Stomach (tissue), 19 donors: ENCODE measurements at places on chromosomes 5 and 9. TPM values are rescaled to one million over a fixed set of nuclear protein-coding genes. Genes with fewer than 3 reads are reported as not detected.

IFNA1 gene
- not detected for total RNA-seq

SEMA5A gene
- total RNA-seq: 1.2 TPM

GRCh38 chr9:88387036-88387551 is 1.1 kb upstream of the SPIN1 start:
- peaks cover 5% of the 10 kb centered on the region for H3K4me1 ChIP-seq
- no peaks in the 10 kb centered on the region for H3K27me3 ChIP-seq

GRCh38 chr5:72355706-72356299 is 35.6 kb downstream of the PTCD2 start:
- no peaks in the 10 kb centered on the region for H3K4me1 ChIP-seq
- no peaks in the 10 kb centered on the region for H3K27me3 ChIP-seq
- H3K4me3 ChIP-seq: no peak overlapping the region

GRCh38 chr9:11323457-11323856 is 710.7 kb upstream of the PTPRD start:
- no peak for DNase-seq
- no peaks in the 10 kb centered on the region for H3K4me1 ChIP-seq
- H3K27ac ChIP-seq: no peak overlapping the region
- H3K36me3 ChIP-seq: no peaks in the 10 kb centered on the region
- no peak overlapping the region for H3K4me3 ChIP-seq

DNA sequence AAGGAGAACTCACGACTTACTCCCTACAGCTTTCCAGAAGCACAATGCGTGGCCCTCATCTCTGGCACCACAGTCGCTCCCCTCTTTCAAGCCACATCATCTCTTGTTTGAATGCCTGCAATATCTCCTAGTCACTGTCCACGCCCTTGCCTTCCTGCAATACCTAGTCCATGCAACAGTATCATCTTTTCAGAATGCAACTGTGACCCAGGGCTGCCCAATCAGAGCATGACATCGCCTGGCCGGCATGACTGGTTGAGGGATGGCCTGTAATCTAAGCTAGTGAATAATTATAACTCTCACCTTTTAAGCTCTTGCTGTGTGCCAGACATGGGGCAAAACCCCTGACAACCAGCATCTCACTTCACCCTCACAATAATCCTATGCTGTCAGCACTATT is 52.5 kb upstream of the CPEB4 start:
- H3K27me3 ChIP-seq: no peaks in the 10 kb centered on the region
- DNase-seq: no peak
- H3K4me1 ChIP-seq: no peaks in the 10 kb centered on the region
- H3K27ac ChIP-seq: peak overlapping the region; percentile 53
- H3K4me3 ChIP-seq: no peak overlapping the region

DNA sequence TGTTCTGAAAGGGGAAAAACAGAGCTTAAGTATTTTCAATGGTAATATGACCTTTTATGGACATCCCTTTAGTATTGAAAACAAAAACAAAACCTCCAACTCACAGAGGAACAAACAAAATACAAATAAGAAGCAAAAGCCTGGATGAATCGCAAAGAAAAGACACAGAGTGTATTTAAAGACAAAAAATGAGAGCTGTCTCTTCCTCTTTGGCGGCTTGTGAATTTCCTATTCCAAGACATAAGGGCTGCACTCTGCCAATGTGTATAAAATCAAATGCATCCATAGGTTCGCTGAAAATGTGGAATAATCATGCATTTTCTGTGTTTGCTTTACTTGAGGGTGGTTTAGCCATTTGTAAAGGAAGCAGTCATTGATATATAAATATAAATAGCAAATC is 739.3 kb upstream of the ZNF608 start:
- H3K36me3 ChIP-seq: no peaks in the 10 kb centered on the region
- peak overlapping the region; percentile 90 for H3K27ac ChIP-seq
- DNase-seq: peak; percentile 9
- peaks cover 17% of the 10 kb centered on the region for H3K4me1 ChIP-seq
- H3K4me3 ChIP-seq: no peak overlapping the region

- H3K4me3 ChIP-seq: no peak overlapping the region
- DNase-seq: no peak
- H3K36me3 ChIP-seq: no peaks in the 10 kb centered on the region
- H3K27me3 ChIP-seq: no peaks in the 10 kb centered on the region
Measured at GRCh38 chr5:174291162-174291561, 245.7 kb downstream of the NSG2 start.

DNA sequence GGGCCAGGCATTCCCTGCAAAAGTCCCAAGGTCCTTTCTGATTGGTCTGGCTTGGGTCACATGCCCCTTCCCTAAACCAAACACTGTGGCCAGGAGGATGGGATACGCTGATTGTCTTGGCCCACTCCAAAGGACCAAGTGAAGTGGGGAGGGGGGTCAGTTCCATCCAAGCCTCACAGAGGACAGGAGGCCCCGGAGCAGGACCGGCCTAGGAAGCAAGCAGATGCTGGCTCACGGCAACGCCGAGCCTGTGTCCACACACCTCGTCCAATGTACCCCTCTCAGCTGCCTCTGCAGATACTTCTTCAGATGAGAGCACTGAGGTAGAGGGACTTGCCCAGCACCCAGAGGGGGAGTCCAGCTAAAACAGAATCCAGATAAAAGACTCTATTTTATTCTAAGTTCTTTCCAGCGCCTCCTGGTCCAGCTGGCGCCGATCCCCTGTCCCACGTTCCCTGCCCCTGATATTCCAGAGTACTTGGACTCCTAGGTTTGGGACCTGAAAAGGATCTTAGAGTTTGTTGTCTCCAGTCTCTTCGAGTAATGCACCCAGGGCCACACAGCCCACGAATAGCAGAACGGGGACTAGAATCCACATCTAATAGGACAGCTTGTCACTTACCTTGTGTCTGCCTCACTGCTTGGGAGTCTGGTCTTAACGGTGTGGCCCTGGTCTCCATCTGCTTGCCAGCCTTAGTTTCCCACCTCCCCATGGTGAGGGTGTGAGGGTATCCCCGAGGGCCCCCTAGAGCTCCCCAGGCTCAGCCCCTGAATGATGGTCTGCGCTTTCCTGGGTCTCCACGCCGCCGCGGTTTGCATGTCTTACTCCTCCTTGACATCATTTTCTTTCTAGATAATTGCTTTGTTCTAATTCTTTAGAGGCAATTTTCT is 72.4 kb upstream of the UNC5A start:
- peak; percentile 20 for DNase-seq
- no peak overlapping the region for H3K4me3 ChIP-seq
- H3K27me3 ChIP-seq: peaks cover 100% of the 10 kb centered on the region
- H3K36me3 ChIP-seq: no peaks in the 10 kb centered on the region

GRCh38 chr5:68182534-68182933 is 33.0 kb upstream of the PIK3R1 start:
- H3K27me3 ChIP-seq: no peaks in the 10 kb centered on the region
- no peak overlapping the region for H3K27ac ChIP-seq
- H3K4me1 ChIP-seq: peaks cover 11% of the 10 kb centered on the region
- no peak overlapping the region for H3K4me3 ChIP-seq
- H3K36me3 ChIP-seq: no peaks in the 10 kb centered on the region

DNA sequence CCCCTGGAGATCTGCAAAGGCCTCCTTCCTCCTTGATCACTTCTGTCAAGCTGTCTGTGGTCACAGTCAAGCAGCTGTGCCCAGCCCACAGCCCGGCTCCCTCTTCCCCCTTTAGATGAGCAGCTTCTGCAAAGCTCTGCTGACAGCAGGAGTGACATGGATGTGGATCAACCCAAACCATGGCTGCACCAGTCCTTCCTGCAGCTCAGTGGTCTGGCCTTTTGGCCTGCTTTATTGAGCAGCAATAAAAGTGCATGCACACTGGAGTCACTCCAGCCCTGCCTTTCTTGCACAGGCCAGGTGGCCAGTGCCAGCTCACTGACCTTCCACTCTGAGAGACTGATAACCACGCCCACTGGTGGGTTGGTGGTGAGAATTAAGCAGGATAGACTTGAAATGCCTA is 91.3 kb upstream of the OTULINL start:
- no peak overlapping the region for H3K27ac ChIP-seq
- DNase-seq: no peak
- peaks cover 99% of the 10 kb centered on the region for H3K36me3 ChIP-seq
- peaks cover 10% of the 10 kb centered on the region for H3K4me1 ChIP-seq

DNA sequence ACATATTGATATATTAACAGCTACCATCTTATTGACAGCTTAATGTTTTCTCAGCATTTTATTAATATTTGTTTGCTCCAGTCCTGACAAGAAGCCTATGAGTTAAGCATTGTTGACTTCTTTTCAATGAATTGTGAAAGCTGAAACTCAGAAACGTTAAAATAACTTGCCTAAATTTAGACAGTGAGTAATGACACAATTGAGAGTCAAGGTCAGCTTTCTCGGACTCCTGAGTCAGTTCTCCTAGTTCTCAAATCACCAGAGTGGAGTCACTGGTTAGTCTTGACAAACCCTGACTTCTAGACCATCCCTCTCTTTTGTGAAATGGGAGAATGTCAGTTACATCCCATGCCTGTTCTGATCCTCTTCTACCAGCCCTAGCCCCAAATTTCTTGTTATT is 222.7 kb upstream of the ACO1 start:
- no peaks in the 10 kb centered on the region for H3K36me3 ChIP-seq
- H3K27ac ChIP-seq: no peak overlapping the region
- no peaks in the 10 kb centered on the region for H3K27me3 ChIP-seq
- H3K4me1 ChIP-seq: no peaks in the 10 kb centered on the region
- DNase-seq: no peak
- no peak overlapping the region for H3K4me3 ChIP-seq

DNA sequence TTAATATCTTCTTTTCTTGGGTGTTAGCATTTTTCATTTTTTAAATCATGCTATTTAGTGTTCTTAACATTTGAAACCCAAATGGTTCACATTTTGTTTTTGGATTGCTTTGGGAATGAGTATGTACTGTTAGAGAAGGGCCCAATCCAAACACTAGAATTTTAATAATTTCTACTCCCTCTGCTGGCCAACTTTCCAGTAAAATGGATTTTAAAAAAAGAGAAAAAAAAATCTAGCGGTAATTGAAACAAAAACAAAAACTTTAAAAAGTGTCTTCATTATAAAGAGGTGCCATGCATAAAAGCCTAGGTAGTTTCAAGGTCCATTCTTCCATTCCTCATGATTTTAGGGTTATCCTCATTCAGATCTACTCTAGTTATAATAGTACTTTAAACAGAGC is 32.1 kb upstream of the RICTOR start:
- no peaks in the 10 kb centered on the region for H3K4me1 ChIP-seq
- H3K27ac ChIP-seq: no peak overlapping the region
- no peak overlapping the region for H3K4me3 ChIP-seq
- H3K27me3 ChIP-seq: no peaks in the 10 kb centered on the region
- no peak for DNase-seq
- no peaks in the 10 kb centered on the region for H3K36me3 ChIP-seq

DNA sequence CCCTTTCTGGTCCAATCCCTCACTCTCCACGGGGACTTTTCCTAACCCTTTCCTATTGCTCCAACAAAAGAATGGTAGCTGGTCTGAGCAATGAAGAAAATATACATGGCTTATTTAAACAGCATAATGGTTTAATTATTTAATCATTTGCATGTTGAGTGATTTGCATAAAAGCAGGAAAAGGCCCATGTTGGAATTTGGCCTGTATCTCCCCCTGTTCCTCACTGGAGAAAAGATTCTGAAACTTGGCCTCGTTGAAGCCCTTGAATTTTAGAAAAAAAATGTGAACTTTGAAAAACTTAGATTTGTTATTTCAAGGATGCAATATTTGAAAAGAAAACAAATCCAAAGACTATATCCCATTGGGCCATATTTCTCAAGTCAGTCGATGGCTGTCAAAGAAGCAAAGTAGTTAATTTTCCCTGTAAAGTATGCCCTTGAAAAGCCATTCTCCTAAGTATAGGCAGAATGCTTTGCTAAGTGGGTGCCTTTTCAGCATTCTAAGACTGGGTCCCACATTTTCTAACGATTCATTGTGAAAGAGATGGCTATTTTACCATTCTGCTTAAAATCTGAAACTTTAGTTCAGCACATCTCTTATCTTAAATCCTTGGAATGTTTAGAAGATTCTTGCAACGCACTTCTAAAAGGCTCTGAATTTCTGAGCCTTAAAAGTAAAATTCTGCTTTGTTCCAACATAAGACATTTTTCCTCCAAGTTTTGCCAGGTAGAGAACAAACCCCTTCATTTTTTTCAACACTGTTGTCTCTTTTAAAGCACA is 428.8 kb downstream of the ARHGEF28 start:
- no peaks in the 10 kb centered on the region for H3K36me3 ChIP-seq
- no peak for DNase-seq
- no peaks in the 10 kb centered on the region for H3K4me1 ChIP-seq
- no peaks in the 10 kb centered on the region for H3K27me3 ChIP-seq
- no peak overlapping the region for H3K27ac ChIP-seq

DNA sequence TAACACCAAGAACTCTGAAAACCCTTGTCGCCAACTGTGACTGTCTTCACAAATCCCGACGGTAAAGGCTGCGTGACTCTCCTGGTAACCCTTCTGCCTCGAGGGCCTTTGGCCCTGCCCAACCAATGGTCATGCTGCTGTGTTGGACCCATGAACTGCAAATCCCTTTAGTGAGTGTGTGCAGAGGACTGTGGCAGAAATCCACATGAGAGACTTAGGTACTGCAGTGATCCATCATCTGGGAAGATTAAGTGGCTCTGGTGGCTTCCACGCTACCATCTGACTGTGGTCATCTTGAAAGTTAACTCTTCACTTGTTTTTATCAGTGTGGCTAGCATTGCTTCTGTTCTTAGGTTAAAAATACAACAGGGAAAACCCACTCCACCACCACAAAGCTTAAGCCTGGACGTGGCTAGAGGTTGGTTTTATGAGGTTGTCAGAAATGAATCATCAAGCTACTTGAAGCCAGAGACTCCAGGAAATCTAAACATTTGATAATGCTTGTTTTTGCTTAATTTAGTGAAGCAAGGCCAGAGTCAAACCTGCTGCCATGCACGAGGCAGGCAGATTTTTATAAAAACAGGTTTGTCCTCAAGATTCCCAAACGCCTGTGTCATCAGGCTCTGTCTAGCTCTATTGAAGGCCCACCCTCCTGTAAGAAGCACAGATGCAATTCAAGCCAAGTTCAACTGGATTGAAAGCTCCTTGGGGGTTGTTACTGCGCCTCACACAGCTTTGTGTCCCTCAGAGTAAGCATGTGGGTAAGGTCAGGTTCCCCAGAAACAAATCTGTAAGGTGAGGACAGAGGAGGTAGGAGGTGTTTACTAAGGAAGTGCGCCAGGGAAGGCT is 52.7 kb upstream of the ERCC6L2 start:
- H3K4me3 ChIP-seq: no peak overlapping the region
- H3K36me3 ChIP-seq: no peaks in the 10 kb centered on the region
- peak overlapping the region; percentile 30 for H3K27ac ChIP-seq
- no peak for DNase-seq
- H3K27me3 ChIP-seq: no peaks in the 10 kb centered on the region

DNA sequence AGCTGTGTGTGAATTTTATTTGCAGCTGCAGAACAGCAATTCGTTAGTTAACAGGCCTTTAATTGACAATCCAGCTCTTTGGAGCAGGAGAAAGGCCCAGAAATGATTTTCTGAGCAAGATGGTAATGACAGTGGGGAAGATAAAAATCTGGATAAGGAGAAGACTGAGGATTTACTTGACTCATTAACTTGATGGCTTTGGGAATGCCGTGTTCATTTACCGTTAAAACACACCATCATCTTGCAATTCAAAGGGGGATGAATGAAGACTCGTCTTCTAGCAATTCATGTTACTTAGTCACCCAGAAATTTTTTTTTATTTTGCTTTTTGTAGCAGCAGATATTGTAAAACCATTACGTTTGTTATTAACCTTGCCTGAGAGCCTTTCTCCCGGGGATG is 52.0 kb downstream of the PTTG1 start:
- no peaks in the 10 kb centered on the region for H3K36me3 ChIP-seq
- peaks cover 7% of the 10 kb centered on the region for H3K4me1 ChIP-seq
- H3K4me3 ChIP-seq: no peak overlapping the region
- H3K27me3 ChIP-seq: no peaks in the 10 kb centered on the region
